ENCODE measurements at places on chromosomes 3 and 15.

- DNase-seq, result no peak
Measured at GRCh38 chr3:10706156-10706739, 109.8 kb upstream of the SLC6A11 start.

- DNase-seq, result no peak
Measured at GRCh38 chr15:98442901-98443300, 205.4 kb upstream of the IGF1R start.

GRCh38 chr15:73200339-73200738 lies 148.1 kb downstream of the NEO1 start:
- no peak for DNase-seq

DNA sequence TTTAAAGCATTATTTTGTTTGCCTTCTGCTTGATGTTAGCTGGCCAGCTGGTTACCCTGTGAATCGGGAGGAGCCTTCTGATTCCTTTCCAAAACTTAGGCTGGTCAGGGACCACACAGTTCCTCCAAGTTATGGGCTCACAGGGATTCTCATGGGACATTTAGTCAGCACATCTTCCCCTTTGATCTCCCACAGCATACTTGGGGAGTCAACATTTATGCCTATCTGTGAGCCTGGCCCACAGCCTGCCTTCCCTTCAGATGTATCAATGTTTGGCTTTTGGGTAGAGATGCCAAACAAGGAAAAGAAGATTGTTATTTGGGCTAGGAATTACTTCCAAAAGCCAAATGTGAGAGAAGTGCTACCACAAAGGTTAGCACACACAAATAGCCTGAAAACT lies 32.6 kb upstream of the DCP1A start:
- no peak for DNase-seq

DNA sequence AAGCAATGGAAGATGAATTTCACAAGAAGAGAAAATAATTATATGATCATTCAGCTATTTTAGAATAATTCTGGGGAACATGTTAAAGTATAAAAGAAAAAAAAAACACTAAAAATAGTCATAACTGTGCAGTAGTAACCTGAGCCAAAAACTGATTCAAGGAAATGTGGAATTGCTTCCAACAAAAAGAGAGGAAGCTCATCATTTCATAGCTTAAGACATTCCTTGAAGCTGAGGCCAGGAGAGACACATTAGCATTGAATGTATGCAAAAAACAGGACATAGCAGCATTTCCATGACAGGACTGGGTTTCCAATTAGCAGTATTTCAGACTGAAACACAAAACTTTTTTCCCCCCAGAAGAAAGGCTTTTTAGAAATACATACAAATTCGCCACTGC lies 27.7 kb upstream of the LRRN1 start:
- no peak for DNase-seq

GRCh38 chr3:162538491-162538890 lies 1041.9 kb downstream of the OTOL1 start:
- no peak for DNase-seq
